ENCODE measurements at places on chromosomes 11 and 22.
A peak's percentile ranks its signal among the peaks of the same experiment; 100 is the strongest.

DNA sequence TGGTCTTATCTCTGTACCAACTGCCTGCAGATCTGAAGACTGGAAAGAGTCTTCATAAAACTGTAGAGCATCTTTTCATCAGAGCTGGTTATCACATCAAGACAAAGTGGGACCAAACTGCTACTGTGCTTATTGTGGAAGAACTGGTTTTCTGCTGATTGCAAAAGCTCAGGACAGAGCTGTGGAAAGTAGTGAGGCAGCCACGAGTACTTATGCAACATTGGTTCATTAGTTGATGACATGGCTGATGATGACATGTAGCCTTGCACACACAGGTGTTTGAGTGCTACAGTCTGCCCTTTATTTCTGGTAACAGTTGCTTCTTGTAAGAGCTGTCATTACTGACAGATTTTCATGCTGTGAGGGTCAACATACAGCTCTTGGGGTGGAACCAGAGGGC is 185.4 kb upstream of the GUCY1A2 start:
- no peak for DNase-seq

DNA sequence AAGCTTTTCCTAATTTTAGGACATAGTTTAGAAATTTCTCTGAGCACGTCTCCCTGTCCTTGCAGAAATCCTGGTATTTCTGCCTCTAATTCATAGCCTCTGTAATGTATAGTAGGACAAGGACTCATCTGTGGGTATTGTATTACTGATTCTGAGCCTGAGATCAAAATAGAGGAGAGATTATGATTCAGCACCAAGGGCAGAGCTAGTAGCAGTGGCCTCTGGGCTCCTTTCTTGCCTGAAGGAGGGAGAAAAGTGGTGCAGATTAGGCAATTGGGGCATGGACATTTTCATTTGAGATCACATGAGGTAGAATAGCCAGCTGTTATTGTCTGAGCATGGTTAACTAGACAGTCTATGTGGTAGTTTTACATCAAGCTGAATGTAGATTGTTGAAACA is 2.8 kb downstream of the MADD start:
- peak; percentile 34 for DNase-seq

DNA sequence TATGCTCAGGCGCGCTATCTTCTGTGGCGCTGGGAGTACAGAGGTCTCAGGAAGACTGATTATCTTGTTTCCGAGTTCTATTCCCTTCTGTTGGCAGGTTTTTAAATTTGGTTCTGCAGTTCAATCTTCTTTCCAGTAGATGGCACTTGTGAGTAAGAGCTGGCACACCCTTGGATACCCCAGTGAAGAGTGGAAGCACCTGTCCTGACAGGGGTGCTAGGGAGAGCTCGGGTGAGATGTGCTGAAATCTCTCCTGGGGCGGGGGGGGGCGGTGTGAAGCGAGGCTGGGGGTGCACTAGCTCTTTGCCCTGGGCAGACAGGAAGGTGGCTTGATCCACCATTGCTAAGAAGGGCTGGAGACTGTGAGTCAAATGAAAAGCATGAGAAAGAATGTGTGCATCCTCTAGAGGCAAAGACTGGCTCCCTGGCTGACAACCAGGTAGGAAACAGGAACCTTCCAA is 679.9 kb upstream of the CCDC179 start:
- peak; percentile 46 for DNase-seq

- no peak for DNase-seq
Measured at GRCh38 chr11:128908391-128909246, 17.5 kb downstream of the KCNJ5 start.

DNA sequence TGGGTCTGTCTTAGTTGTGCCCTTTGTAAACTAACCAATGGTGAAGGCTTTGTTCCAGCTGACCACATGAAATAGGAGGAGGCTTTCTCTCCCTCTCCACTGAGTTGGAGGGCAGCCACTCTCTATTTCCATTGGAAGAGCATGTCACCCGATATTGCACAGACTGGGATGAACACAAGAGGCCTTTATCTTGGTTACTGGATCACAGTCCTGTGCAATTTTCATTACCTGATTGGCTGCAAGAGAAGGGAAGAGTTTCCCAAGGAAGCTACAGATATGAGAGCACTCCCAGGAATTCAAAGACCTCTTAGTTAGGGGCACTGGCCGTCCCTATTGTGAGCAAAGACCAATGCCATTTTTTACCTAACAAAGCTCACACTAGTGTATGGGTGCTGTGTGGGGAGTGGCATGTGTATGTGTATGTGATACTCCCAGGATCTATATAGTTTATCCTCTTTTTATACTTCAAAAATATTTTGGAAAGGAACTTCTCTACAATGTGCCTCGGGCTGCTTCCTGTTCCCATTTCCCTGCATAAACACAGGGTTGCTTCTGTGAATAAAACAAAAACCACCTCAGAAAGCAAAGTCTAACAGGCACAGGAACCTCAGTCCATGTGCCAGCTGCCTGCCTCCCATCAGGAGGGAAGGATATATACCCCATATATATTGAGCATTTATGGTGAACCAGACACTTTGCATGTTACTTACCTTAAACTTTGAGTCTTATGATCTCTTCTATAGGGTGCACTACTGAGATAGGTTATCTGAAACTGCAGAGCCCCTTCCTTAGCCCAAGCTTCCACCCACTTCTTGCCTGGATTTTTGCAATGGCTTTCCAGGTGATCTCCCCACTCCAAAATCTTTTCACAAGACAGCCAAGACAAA is 126.5 kb downstream of the RASSF10 start:
- peak; percentile 89 for DNase-seq

- no peak for DNase-seq
Measured at GRCh38 chr11:21007297-21007696, 337.9 kb downstream of the NELL1 start.

Data from kidney (tissue), 22 donors.